T-helper 1 cell (primary cell): ENCODE measurements at places on chromosomes 12 and 14.

- no peak for DNase-seq
Observed at GRCh38 chr12:91529829-91530228, 347.2 kb upstream of the DCN start.

DNA sequence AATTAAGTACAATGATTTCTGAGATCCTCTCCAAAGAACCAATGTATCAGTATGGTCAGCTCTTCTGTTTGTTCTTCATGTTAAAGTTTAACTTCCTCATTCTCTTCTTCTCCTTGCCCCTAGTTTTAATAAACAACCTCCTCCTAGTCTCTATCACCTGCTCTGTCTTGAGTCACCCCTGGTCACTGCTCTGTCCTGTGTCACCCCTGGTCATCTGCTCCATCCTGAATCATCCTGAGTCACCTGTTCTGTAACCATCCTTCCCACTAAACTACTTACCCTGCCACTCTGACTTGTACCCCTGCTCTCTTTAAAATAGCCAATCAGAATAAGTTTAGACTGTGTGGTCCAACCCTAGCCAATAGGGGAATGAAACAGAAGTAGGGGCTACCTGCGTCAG lies 100.5 kb downstream of the ALG10B start:
- no peak for DNase-seq

DNA sequence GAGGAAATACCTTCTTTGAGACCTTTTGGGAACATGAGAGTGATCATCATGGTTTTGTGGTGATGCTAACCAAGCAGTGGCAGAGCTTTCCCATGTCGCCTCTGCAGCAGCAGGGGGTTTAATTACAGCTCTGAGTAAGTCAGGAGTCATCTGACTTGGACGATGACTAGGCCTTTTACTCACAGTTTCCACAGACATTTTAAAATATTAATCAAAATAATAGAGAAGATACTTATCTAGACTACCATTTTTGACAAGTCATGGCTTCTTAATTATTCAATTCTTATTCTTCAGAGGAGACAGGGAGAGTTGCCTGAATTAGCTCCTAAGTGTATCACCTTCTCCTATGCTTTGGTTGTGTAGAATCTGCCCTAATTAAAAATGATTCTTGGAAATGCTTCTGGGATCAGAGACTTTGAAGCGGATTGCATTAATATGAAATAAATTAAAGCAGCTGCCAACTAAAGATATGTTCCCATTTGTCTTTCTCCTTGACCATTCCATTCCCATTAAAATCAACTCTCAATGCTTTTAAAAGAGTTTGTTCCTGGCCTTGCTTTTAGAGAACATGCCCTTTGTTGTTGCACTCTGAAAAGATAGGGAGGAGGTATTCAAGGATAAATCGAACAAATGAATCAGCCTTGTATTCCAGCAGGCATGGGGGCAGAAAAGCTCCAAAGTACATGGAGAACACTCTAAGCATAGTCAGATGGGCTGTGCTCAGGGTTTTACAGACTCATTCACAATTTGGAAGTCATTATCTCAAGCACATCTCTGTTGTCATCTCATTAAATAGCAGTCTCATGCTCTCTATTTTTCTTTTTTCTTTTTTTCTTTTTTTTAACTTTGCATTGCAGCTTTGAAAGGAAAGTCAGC lies 7.7 kb upstream of the IFNG-AS1 start:
- no peak for DNase-seq

GRCh38 chr14:54565785-54566409 lies 1.0 kb upstream of the SAMD4A start:
- peak; percentile 68 for DNase-seq

GRCh38 chr12:31119192-31119802 lies 45.6 kb downstream of the DDX11 start:
- no peak for DNase-seq

GRCh38 chr12:102629262-102629888 lies 149.0 kb upstream of the IGF1 start:
- DNase-seq, result no peak

DNA sequence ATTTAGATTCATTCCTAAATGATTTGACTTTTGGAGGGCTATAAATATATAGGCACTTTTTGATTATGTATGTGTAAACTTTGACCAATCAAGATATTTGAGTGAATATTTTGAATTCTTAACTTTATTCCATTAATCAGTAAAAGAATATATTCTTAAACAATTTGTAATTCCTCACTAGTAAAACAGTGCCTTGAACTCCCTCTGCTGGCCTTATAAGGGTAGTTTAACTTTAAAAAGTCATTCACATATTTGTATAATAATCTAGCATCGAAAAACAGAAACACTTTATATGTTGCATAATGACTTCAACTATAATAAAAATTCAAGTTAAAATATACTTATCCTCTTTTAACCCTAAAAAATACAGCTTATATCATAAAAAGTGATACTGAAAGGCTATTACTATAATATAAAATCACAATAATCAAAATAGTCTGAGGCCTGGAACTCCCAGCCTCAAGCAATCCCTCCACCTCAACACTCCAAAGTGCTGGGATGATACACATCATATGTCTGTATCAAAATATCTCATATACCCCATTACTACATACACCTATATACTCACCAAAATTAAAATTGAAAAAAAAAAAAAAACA lies 31.2 kb downstream of the CCDC59 start:
- DNase-seq, result no peak

- peak; percentile 20 for DNase-seq
Observed at GRCh38 chr14:59028476-59029202, 159.8 kb upstream of the DAAM1 start.
